Stimulated activated CD4-positive, alpha-beta T cell treated with anti-CD3 and anti-CD28 coated beads, Interleukin-4, amount 100 ng/mL, for 4 hours (primary cell): ENCODE measurements at places on chromosomes 12 and 14.

DNA sequence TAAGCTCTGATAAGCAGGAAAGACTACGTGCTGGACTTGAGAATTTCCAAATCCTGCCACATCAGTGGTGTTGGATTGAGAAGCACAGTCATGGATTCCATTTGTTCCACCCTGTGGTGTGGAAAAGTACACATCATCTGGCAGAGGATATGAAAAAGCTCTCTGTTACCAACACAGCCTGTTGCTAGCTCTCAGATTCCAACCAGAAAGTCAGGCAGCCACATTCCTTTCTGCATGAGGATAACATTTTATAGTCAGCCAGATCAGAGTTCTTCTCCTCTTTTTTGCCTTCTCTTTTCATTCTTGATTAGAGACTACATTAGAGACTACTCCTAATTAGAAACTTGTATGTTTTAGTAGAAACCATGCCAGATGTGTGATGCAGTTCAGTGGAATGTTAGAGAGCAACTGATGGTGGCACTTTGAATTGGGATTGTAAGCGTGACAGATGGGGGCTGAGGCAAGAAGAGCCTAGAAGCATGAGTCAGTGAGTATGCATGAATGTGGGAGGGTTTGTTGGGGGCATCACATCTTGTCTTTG, 61.2 kb upstream of the STXBP6 start:
- DNase-seq = no peak

GRCh38 chr12:98725476-98726247, 80.6 kb downstream of the APAF1 start:
- peak; percentile 30 for DNase-seq

- no peak for DNase-seq
These were observed 40.3 kb upstream of the RGS6 start for GRCh38 chr14:71891970-71892369.

DNA sequence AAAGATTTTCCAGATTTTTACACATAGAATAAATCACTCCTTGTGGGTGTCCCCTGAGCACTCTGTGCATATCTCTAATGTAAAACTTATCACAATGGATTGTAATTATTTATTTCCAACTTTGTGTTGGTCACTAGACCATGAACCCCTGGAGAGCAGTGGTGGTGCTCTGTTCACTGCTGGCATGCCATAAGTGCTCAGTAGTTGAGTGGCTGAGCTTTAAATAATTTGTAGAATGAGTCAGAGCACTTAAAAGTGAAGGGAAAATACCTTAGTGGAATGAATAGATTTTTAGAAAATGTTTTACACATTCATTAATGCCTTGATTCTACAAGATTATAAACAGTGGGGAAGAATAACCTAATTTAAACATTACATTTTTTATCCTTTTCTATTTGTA, 6.3 kb downstream of the MGAT4C start:
- DNase-seq = no peak

DNA sequence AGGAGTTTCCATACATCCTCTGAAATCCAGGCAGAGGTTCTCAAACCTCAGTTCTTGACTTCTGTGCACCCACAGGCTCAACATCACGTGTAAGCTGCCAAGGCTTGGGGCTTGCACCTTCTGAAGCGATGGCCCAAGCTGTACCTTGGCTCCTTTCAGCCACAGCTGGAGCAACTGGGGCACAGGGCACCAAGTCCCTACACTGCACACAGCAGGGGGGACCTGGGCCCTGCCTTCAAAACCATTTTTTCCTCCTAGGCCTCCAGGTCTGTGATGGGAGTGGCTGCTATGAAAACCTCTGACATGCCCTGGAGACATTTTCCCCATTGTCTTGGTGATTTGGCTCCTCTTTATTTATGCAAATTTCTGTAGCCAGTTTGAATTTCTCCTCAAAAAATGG, 10.6 kb downstream of the AREL1 start:
- no peak for DNase-seq

DNA sequence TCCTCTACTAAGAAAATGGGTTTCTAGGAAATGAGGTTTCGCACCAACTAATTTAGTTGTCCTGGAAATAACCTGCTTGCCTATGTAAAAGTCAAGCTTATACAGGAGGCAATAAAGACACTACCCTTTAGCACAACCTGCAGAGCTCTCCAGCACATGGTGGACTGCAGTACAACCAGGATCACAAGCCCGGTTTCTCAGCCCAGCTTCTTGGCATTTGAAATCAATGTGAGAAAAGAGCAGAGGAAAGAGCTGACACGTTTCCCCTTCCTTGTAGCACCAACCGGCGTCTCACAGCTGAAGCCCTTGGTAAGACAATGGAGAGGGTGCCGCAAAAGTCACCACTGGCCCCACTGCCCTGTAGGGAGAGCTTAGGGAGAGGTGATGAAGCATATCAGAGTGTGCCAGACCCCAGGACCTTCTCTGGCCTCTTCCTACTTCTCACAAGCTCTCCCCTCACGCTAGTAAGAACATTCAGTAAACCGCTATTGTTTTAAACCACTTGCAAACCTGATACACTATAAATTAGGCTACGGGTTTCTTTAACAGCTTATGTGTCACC, 8.6 kb downstream of the SPTLC2 start:
- DNase-seq = no peak

- no peak for DNase-seq
These were observed 121.8 kb downstream of the NRXN3 start for GRCh38 chr14:78292003-78292402.

GRCh38 chr14:70622111-70622712, 19.5 kb upstream of the TTC9 start:
- peak; percentile 38 for DNase-seq

DNA sequence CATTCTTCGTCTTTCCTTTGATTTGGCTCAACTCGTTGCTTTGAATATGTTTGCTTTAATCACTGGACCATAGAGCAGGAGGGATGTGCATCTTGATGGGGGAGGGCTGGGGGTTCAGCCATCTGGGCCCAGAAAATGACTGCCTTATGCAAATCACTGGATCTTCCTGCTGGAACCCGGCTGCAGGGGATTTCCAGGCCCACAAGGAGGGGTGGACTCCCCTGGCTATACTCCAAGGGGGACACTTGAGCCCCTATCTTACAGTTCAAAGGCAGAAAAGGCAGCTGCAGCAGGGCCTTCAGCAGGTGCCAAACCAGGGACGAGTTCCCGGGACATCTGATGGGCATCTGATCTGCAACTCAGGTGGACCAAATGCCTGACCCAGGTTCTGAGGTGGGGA, 122.5 kb downstream of the DICER1 start:
- no peak for DNase-seq

- DNase-seq = no peak
These were observed 32.9 kb downstream of the NIN start for GRCh38 chr14:50798048-50798421.

DNA sequence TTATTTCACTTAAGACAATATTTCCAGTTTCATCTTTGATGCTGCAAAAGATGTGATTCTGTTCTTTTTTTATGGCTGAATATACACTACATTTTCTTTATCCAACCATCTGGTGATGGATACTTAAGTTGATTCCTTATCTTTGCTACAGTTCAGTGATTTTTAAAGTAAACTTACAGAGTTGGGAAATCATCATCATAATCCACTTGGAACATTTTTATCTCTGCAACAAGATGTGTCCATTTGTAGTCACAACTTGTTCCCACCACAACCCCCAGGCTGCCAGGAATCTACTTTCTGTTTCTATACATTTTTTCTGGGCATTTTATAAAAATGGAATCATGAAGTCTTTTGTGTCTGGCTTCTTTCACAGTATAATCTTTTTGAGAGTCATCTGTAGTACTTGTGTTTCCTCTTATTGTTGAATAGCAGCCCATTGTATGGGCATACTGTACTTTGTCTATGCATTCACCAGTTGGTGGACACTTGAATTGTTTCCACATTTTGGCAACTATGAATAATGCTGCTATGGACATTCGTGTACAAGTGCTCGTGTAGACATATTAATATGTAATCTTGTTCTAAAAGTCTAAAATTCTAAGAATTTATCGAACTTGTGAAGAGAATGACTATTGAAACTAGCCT, 212.5 kb upstream of the DDHD1 start:
- DNase-seq = no peak

DNA sequence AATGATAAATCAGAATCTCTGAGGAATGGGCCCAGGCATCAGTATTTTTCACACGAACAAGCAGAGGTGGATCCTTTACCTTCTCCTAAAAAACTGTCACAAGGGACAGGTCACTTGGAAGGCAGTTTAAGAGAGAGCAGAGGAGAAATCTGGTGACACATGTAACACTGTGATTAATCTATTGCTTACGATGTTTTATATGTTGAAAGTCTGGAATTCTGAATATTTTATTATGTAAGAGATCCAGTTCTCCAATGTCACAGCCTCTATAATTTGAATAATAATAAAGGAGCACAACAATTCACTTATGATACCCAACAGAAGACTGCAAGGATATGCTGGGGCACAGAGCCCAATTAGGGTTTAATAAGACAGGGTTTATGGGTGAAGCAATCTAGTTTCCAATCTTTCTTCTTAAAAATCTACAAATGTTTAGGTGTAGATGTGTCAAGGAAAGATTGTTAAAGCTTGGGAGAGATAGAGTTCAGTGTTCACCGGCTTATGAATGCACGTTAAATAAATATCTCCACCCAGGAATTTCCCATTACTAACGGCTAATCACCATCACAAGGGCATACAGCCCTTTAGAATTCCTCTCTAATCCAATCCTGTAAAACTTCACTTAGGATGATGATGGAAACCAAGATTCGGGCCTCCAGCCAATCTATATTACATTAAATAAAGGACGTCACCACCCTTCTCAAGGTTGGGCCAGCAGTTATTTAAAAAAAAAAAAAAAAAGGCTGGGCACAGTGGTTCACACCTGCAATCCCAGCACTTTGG, 23.4 kb downstream of the DUSP16 start:
- no peak for DNase-seq

DNA sequence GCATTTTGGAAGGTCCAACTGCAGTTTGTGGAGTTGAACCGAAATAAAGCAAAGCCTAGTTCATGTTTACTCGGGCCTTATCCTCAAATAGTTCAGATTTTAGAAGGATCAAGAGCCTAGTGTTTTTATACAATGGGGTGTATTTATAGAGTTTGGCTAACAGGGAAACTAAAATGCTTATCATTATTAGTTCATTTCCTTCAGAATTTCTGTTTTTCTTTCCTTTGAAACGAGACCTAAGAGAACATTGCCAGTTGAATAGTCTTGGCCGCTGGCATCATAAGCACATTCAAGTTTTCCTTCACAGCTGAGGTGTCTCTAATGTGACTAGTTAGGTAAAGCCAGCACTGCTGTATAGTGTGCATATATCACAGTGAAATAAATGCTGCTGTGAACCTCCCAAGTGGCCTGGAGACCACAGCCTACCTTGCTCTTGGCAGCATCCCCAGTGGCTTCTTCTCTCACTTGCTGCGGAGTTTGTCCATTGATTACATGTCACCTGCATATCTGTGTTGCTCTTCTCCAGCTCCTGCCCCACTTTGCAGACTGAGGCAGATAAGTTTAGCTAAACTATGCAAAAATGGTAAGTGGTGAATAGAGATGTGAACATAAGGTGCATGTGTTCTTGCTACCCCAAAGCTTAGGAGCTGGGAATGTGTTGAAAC, 88.8 kb downstream of the ANO6 start:
- DNase-seq = no peak

DNA sequence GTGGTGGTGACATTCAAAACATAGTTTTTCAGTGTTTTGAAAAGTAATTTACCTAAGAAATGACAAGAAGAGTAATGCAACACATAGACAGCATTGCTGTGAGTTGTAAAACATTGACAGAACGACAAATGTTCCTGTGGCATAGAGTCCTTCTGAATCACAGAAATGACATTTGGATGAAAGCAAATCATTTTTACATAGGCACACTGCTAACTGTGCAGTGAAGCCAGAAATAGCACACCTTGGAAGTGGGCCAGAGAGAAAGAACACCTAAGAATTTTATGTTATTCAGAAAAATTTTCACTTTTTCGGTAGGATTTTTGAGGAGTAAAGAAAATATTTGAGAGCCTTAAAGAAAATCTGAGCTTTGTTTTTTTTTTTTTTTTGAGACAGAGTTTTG, 100.6 kb downstream of the ANO4 start:
- no peak for DNase-seq

DNA sequence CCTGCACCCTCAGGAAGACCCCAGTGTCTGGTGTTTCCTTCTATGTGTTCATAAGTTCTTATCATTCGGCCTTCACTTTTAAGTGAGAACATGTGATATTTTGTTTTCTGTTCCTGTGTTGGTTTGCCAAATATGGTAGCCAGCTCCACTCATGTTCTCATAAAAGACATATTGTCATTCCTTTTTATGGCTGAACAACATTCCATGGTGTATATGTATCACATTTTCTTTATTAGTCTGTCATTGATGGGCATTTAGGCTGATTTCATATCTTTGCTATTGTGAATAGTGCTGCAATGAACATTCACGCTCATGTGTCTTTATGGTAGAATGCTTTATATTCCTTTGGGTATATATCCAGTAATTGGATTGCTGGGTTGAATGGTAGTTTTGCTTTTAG, 645.1 kb downstream of the SLC16A7 start:
- DNase-seq = no peak

DNA sequence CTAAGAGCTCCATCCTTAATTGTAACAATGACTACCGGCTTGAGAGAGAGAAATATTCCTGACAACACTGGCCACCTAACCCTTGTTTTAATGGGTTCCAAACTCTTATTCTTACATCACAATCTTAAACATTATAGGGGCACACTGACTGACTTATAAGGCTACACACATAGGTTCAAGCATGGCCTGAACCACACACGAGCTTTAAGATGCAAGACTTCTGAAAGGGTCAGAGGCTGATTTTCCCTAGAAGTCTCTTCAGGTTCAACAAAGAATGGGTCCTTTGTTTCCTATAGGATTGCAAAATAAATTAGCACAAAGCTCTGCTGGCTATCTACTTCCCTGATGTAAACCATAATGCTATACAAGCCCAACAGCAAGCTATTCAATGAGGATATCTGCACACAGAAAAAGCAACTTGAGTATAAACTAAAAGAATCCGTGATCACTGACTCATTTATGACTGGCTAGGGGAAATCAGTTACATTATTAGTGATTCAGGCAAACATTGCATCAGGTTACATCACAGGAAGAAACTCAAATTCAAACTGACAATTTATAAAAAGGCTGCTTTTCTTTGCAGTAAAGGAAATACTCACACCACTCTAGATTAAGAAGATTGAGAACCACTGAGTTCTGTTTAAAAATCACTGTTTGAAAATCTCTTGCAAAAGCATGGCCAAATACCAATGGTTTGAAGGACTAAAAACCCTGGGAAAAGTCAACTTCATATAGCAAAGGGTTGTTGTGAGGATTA, 8.5 kb downstream of the BTG1 start:
- no peak for DNase-seq

- peak; percentile 66 for DNase-seq
These were observed 39.1 kb upstream of the INF2 start for GRCh38 chr14:104650057-104650980.
